SJCRH30 (cell line): ENCODE measurements at places on chromosomes 2 and 18.

DNA sequence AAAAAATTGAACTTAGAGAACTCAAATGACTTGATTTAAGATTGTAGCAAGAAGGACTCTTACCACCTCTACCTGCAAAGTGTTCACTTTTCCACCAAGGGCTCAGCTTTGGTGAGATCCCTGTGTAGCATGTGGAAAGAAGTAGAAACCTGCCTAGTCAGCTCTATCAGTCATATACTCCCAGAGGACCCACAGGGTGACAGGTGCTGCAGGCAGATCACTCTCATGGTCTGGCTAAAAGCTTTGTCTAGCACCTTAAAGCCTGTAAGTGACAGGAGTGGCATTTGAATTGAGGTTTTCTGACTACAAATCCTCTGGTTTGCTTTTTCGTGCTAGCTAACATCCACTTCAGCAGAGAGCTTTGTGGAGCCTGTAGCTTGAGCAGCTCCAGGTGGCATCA, 18.7 kb upstream of the NEMP2 start:
- no peak for DNase-seq

- no peak for DNase-seq
These were observed 204.3 kb upstream of the CCDC150 start for GRCh38 chr2:196435189-196435588.

GRCh38 chr2:235483313-235483712, 10.5 kb upstream of the AGAP1 start:
- no peak for DNase-seq

DNA sequence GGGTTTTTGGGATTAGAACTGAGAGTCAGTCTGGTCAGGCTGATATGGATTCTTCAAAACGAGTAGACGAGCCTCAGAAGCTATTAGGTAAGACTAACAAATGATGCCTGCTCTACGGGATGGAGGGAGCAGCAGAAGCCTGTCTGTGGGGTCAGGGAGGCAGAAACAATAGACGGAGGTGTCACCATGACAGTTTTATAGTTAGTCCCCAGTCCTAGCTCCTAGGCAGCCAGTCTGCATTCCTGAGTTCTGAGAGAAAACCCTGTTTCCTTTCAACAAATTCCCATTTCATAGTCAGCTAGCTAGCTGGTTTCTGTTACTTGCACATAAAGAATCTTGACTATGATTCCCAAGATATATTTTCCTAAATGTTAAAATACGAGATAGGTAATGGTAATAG, 542.1 kb downstream of the PID1 start:
- peak; percentile 17 for DNase-seq

GRCh38 chr2:16201848-16202247, 261.5 kb downstream of the MYCN start:
- DNase-seq = peak; percentile 80

DNA sequence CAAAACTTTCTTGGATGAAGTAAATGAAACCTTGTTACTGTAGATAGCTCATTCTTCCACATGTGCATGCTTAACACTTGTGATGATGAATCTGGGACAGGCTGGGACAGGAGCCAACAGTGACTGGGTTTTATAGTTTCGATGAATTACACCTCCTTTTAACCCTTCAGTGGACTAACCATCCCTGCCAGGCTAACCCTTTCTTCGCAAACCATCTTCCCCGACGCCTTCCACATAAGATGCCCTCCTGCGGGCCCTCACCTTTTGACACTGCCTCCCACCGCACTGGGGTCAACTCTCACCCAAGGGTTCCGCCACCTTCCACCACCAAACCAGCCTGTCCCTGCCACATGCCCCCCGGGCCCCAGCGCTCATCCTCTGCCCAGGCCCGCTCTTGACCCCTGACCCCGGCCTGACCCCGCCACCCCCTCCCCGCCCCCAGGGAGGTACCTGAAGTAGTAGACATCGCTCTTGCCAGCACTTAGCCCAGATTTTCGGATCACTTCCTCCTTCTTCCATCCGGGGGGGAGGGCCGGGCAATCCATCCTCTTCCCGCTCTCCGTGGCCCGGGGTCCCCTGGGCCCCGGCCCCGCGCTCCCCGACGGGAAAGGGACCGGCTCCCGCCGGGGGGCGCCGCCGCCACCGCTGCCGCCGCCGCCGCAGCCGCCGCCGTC, 764 bp downstream of the MBD2 start:
- DNase-seq = peak; percentile 21

- DNase-seq = no peak
These were observed 570.1 kb upstream of the SYT4 start for GRCh38 chr18:43847164-43848091.

GRCh38 chr18:54805571-54806334, 22.5 kb upstream of the RAB27B start:
- DNase-seq = no peak

DNA sequence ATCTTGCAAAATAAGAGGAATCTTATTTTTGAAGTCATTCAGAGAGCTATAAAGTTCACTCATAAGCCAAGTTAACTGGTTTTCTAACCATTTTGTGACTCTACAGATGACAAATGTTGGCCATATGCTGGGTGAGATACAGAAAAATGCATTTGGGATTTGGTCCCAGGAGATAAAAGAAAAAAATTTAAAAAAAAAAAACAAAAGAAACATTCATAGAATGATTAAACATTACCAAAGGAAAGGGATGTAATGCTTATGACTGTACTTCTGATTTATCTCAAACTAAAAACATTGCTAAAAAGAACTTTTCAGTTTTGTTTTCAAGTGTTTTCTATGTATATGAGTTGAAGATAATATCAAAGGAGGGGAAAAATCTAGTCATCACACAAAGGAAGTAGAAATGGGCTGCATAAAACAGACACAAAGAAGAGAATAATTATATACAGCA, 43.1 kb downstream of the PELI1 start:
- DNase-seq = no peak

DNA sequence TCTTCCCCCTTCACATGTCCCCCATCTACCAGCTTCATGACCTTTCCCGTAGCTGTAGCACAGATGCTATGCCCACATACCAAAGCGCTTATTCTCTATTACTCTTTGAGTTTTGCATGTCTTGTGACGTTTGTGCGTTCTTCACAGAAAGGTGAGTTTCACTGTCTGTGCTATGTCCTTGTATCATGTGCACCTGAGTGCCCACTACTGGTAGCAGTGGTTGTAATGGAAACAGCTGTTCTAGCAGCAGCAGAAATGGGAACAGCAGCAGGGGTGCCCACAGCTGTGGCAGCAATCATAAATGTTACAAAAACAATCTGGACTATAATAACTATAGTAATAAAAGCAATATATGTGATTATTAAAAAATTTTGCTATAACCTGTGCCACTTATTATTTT, 127.1 kb downstream of the STK39 start:
- no peak for DNase-seq

- DNase-seq = no peak
These were observed 27.9 kb upstream of the CCBE1 start for GRCh38 chr18:59725142-59725541.

DNA sequence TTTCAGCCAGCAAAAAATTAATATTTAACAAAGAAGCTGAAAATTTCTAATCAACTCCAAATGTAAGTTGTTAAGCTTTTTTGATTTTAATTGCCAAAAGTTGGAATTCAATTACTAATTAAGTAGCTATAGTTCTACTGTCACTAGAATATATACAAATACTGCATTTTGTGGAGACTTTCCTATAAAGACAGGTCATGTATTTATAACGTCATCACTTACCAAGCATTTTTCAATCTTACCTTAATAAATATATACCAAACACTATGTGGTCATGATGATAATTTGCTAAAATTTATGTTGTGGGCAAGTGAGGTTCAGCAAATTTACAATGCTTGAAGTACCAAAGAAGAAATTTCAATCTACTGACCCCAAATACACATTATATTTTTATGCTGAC, 24.2 kb upstream of the TMEFF2 start:
- DNase-seq = no peak

- no peak for DNase-seq
These were observed 36.5 kb downstream of the PSMD14 start for GRCh38 chr2:161344692-161345091.

GRCh38 chr18:49547701-49548100, 14.2 kb upstream of the LIPG start:
- DNase-seq = no peak

- no peak for DNase-seq
These were observed 26.5 kb downstream of the ACVR1 start for GRCh38 chr2:157849591-157849990.

GRCh38 chr18:5284808-5285207, 10.7 kb downstream of the ZBTB14 start:
- DNase-seq = no peak

- no peak for DNase-seq
These were observed 25.3 kb upstream of the GCG start for GRCh38 chr2:162177301-162177700.

GRCh38 chr2:177900082-177900481, 172.5 kb downstream of the PDE11A start:
- no peak for DNase-seq

- no peak for DNase-seq
These were observed 444.9 kb downstream of the NCKAP5 start for GRCh38 chr2:133123393-133123792.

- DNase-seq = no peak
These were observed 9.7 kb downstream of the SEC11C start for GRCh38 chr18:59149416-59149815.

GRCh38 chr2:203682688-203683130, 23.7 kb upstream of the CD28 start:
- DNase-seq = no peak

DNA sequence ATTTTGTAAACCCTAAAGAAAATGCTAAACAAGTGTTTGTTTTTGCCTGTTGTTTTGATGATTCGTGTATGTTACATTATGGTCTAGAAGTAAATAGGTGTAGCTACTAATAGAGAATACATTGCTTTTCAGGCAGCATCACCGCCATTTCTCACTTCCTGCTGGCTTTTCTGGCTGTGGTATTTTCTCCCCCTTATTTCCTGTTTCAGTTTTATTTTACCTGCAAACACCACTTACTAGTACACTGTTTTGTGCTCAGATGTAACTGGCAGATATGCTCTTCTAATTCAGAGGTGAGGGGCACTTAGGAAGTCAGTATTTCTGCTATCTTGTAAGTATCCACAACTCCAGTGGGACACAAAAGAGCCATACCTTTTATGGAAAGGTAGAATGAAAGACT, 38.1 kb upstream of the SLC3A1 start:
- no peak for DNase-seq

- peak; percentile 11 for DNase-seq
These were observed 373.5 kb downstream of the EN1 start for GRCh38 chr2:118473846-118474540.

DNA sequence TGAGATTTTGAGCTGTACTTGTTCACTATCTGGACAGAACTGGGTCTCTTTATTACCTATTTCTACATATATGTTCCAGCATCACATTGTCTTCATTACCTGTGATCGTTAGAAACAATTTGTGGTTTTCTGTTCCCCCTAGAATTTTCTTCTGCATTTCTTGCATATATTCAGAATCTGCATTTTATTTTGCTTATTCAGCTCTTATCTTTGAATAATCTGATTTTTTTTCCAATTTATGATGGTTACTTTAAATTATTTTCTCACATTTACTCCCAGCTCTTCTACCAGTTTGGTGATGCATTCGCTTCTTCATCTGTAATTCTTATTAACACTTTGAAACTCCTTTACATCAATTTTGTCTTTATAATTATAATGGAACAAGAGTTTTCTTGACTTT, 55.1 kb downstream of the LYPD6B start:
- DNase-seq = no peak
